ENCODE measurements at places on chromosomes 12 and 14.

- DNase-seq, result no peak
Observed at GRCh38 chr14:75297411-75298040, 18.9 kb downstream of the FOS start.

DNA sequence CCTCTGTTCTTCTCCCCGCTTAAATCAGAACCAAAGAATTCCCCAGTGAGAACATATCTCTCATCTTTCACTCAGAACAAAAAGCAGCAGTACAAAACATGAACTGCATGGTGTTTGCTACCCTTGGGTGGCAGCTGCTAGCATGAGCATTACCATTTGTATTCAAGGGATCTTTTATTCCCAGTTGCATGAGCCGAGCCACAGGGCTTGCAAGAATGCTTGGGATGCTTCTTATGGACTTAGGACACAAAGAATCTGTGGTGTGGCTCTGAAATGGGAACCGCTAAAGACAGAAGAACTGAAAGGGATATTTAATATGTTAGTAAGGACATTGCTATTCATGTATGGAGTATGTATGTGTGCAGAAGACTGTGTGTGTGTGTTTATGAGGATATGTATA, 190.6 kb downstream of the TMX1 start:
- DNase-seq, result no peak

DNA sequence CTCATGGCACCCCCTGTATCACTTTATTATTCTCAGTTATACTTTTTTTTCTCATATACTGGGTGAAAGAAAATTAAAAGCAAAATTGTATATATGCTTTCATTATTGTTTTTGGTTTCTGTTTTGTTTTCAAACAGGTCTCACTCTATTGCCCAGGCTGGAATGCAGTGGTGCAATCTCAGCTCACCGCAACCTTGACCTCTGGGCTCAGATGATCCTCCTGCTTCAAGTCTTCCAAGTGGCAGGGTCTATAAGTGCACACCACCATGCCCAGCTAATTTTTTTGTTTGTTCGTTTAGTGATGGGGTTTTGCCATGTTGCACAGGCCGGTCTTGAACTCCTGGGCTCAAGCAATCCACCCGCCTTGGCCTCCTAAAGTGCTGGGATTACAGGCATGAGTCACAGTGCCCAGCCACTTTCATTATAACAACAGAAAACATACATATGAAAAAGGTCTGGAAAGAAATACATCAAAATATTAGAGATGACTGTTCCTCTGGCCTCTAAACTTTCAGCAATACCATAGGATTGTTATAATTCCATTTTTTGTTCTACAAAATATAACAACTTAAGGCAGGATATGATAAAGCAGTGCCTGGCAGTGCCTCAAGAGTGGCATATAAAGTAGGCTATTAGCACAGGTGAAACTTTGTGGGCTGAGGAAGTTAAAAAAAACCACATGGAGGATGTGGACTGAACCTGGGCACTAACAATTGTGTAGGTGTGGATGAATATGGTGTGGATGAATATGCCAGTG, 5.8 kb upstream of the NTN4 start:
- DNase-seq, result no peak

GRCh38 chr12:69906411-69907216, 81.6 kb downstream of the MYRFL start:
- DNase-seq, result no peak

GRCh38 chr12:4526923-4527546, 11.7 kb upstream of the RAD51AP1 start:
- peak; percentile 5 for DNase-seq

GRCh38 chr12:13124656-13125505, 21.4 kb upstream of the GSG1 start:
- DNase-seq, result no peak

DNA sequence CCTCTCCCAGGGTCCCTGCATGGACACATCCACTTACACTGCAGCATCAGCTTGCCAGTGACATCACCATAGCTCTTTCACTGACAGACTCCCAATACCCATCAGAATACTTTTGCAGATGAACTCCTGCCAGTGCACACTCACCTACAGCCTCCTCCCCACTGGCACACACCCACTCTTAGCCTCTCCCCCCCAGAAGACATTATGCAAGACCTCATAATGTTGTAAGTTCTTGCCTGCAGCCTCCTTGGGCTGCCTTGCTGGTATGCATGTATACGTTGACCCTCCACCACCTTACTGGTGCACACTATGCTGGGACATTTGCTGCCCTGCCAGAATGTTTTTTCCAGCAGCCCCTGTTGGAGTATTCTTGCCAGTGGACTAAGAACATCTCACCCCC, 324.2 kb downstream of the AEBP2 start:
- DNase-seq, result no peak

DNA sequence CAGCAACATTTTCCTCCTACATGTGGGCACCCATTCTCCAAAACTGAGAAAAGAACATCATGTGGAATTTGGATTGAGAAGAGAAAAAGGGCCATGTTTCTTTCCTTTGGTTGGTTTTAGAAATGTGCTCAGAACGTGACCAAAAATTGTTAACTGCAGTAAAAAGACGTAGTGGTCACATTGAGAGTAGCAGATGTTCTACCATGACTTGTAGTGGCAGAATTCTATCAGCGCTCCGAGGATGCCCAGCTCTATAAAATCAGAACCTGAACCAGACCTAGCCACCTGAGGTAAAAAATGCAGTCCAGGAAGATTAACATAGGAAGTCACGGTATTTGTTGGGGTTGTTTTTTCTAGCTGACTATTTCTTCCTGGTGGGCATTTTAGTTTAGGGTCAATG, 101.8 kb upstream of the TMEM233 start:
- DNase-seq, result no peak

DNA sequence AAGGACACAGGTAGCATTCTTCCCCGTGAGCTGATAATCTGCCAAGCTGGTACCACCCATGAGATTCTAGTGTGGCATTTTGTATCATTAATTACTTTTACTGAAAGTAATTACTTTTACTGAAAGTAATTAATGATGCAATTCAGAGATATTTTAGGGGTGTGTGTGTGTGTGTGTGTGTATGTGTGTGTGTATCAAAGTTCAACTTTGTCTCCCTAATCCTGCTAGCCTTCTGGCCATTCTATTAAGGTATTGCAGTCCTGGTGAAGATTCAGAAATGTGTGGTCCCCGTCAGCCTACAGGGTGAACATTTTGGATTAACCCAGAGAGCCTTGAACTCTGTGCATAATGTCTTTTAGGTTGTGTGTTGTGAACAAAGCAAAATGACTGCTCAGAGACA, 310.8 kb downstream of the ZFP36L1 start:
- DNase-seq, result no peak

DNA sequence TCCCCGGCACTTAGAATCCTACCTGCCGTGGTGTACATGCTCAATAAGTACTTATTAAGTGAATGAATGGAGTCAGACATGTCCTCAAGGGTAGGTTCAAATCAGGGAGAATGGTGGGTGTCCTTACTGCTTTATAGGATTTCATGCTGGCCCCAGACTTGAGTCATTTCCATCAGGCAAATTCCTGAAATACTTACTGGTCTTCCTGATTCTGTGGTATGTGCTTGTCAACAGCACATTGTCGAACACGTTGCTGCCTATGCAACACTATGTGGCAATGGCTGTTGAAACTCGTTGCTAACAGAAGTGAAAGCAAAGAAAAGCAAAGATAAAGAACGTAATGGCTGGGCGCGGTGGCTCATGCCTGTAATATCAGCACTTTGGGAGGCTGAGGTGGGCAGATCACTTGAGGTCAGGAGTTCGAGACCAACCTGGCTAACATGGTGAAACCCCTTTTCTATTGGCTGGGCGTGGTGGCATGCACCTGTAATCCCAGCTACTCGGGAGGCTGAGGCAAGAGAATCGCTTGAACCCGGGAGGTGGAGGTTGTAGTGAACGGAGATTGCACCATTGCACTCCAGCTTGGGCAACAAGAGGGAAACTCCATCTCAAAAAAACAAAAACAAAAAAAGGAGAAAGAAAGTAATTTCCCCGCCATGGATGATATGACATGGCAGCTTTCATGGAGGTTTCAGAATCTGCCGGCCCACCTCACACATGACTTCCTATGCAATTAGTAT, 214.9 kb downstream of the ZFP36L1 start:
- no peak for DNase-seq

GRCh38 chr14:31977001-31977556, 100.0 kb upstream of the ARHGAP5 start:
- no peak for DNase-seq

DNA sequence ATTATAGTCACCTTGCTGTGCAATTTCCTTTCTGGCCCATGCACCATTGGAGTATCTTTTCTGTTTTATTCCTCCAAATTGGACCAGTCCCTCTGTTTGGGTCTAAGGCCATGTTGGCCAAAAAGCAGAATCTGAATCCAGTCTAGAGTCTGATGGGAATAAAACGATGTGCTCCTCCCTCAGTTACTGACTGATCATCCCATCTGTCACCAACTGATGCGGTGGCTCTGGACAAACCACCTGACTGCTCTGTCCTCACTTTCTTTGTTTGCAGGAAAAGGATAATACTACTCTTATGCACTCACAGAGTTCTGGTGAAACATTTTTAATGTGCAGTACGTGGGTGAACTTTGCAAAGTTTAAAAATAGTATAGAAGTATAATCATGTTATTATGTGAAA, 120.2 kb upstream of the HIF1A start:
- DNase-seq, result no peak

- no peak for DNase-seq
Observed at GRCh38 chr12:121713793-121714192, 1.2 kb downstream of the TMEM120B start.

DNA sequence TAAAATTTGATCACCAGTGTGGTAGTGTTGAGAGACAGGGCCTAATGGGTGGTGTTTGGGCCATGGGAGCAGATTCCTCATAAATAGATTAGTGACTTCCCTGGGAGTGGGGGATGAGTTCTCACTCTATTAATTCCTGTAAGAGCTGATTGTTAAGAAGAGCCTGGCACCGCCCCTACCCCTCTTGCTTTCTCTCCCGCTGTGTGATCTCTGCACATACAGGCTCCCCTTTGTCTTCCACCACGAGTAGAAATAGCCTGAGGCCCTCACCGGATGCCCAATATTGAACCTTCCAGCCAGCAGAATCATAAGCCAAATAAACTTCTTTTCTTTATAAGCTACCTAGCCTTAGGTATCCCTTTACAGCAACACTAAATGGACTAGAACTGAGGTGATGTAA, 31.9 kb upstream of the CAND1 start:
- DNase-seq, result no peak

GRCh38 chr12:12600659-12601058, 11.0 kb upstream of the CREBL2 start:
- DNase-seq, result no peak

DNA sequence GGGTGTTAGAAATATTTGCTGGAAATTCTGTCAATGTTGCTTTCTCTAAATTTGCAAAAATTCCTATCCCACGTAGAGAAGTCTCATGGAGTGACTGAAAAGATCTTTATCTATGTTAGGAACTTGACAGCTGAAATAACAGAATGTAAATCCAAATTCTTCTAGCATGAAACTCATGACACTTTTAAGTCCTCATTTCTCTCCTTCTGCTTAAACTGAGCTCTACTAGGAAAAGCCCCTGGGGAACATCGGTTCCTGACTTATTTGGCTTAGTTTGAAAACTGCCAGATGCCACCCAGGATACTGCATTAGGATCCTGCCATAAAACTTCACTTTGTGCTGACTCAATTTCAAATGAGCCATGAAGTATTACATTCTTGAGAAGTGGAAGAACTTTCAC, 426.0 kb downstream of the GALC start:
- no peak for DNase-seq

- DNase-seq, result no peak
Observed at GRCh38 chr12:19227880-19228210, 98.3 kb downstream of the PLEKHA5 start.

GRCh38 chr12:26614011-26614616, 218.9 kb downstream of the ITPR2 start:
- no peak for DNase-seq

- DNase-seq, result peak; percentile 67
Observed at GRCh38 chr12:103665971-103666370, 78.9 kb downstream of the STAB2 start.

All from NCI-H2029 treated with DMSO at 0.1 percent for 48 hours (cell line).